ENCODE measurements at places on chromosomes 12 and 14.

DNA sequence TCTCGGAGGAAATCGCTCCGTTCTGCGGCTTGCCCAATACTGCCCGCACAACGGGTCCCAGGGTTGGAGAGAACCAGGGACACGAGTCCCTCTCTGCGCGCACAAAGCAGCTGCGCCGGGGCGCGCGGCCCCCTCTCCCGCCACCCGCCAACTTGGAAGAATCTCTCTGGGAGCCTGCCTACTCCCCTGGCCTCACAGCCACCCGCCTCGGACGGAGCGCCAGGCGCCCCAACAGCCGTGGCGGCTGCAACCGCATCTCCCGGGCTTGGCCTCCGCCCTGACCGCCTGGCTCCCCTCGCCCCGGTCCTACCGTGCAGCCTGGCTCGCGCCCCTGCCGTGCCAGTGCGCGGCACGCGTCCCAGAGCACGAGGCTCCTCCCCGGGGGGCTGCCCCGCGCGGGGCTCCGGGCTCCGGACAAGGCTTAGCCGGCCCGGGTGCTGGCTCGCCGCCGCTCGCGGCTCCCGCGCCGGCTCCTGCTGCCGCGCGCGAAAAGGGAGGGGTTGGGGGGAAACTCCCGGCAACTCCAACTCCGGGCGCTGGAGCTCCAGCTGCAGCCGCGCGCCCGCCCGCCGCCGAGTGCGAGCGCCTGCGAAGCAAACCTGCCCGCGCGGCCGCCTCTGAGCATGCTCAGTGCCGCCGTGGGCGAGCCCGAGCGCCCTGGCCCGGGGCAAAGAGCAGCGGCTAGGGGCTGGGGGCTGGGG, at the start of gene STXBP6:
STXBP6 (minus strand) TSS at position 580 of the 701 bp plus-strand sequence. CDS start 75,329 bp downstream, outside the sequence.
- peak; percentile 32 for DNase-seq

- DNase-seq: no peak
Observed at GRCh38 chr12:106068296-106068695, 70.5 kb downstream of the NUAK1 start.

DNA sequence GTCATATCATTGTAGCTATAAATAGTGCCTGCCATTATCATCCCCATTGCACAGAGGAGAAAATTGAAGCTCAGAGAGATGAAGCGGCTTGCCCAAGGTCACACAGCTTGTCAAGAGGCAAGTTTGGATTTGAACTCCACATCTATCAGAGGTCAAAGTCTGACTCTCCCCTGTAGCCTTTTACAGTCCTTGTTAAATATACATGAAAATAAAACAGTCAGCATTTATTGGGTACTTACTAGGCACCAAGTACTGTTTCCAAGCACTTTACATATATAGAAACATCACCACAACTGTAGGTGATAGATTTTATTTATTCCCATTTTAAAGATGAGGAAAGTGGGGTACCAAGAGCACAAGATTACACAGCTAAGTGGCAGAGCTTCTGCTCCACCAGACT, 67.2 kb downstream of the WSCD2 start:
- no peak for DNase-seq

GRCh38 chr12:47391566-47391965, 311.8 kb upstream of the AMIGO2 start:
- no peak for DNase-seq

- no peak for DNase-seq
Observed at GRCh38 chr12:400828-401227, 616 bp upstream of the CCDC77 start.

- no peak for DNase-seq
Observed at GRCh38 chr12:11943919-11944700, 126.6 kb upstream of the BCL2L14 start.

GRCh38 chr14:23670481-23670880, 34.3 kb downstream of the DHRS2 start:
- no peak for DNase-seq

- DNase-seq: no peak
Observed at GRCh38 chr12:132422040-132422380, 67.9 kb upstream of the FBRSL1 start.

DNA sequence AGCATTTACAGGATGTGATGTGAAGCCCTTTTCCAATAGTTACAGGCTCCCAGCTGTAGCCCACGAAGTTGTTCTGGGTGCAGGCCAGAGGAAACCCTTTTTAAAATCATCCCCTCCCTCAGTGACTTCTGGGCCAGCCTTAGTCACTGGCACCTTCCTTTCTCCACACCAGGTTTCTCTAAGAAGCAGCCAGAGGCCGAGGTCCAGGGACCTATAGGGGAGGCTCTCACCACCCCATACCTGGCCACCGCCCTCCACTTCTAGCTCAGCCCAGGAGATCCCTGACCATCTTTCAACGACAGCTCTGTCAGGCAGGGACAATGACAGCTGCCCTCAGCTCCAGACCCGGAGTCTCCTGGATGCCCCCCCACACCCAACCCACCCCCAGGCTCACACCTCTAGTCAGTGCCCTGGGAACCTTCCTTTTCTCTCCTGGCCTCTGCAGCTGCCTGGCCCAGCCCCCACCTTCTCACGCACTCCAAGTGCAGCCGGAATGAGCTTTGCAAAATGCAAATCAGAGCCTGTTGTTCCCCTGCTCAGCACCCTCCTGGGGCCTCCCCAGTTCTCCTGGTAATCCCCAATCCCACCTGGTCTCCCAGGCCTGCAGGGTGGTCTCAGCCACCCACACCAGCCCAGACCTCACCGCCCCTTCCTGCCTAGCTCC, 46.7 kb downstream of the TESC start:
- DNase-seq: no peak

DNA sequence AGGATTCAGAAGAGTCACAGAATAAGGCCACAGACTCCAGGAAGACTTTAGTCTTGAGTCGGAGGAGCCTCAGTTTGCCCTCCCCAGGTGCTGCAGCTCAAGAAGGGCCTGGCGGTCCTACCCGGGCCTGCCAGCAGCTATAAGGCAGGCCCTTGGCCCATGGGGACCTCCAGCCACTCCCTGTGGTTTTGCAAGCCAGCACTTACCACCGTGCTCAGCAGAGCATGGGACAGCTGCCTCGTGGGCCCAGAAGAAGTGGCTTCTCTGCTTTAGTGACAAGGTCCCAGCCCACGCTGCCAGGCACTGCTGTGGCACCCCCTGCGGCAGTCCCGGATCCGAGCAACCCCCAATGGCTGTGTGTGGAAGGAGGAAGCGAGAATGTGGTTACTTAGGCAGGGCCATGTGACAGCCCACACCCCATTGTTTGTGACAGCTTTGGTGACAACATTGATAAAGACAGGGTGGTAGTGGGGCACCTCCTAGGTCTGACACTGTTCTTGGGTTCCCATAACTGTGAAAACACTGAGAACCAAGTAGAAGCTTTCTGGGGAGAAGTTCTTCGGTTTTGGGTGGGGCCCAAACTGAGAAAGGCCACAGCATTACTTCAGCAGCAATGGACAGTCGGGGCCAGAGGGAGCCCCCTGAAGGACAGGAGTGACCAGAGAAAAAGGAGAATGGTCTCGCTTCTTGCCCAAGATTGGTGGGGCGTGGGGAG, at the start of gene SELPLG:
SELPLG (minus strand) TSS at position 361 of the 715 bp plus-strand sequence. CDS start 9,587 bp downstream, outside the sequence.
- no peak for DNase-seq

- DNase-seq: peak; percentile 17
Observed at GRCh38 chr12:92493816-92494215, 209.0 kb upstream of the PLEKHG7 start.

GRCh38 chr12:101620762-101621133, 26.0 kb downstream of the MYBPC1 start:
- no peak for DNase-seq

GRCh38 chr12:76085520-76085868, 1.0 kb upstream of the NAP1L1 start:
- DNase-seq: no peak

GRCh38 chr12:89140602-89141238, 211.6 kb downstream of the DUSP6 start:
- DNase-seq: no peak

DNA sequence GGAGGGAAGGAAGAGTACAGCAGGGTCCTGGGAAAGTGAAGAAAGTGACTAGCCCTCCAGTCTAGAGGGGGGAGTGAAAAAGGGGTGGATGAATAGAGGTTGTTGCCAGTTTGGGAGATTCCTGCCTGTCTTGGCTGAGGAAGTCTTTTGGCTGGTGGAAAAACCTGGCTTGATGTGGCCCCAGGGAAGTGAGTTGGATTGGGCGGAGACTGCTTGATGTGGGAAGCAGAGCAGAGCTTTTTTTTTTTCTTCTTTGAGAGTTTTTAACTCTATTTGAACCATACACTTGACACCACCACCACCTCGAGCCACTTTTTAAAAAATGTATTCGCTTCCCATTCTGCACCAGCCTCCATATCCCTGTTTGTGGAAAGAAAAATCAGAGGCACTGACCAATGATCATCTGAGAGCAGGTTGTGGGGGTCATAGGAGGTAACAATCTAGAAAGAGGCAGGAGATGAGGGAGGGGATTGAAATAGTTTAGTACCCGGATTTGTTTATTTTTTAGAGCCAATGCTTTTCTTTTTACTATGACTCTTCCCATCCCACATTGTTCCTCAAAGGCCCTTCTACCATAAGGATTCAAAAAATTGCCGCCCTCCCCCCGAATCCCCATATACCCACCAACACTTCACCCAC, 690 bp upstream of the DTX3 start:
- DNase-seq: peak; percentile 34

DNA sequence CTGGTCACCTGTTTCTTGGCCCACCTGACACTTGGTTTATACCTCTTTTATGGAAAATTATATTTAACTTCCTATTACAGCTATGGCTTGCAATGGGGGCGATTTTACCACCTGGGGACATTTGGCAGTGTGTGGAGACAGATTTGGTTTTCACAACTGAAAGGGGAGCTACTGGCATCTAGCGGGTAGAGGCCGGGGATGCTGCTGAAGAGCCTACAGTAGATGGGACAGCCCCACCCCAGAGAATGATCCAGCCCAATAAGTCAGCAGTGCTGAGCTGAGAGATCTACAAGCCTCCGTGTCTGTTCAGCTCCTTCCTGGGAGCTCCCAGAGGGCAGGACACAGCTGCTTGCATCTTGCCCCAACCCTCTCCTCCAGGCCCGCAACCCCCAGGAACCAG, 302.8 kb downstream of the CACNA1C start:
- no peak for DNase-seq

DNA sequence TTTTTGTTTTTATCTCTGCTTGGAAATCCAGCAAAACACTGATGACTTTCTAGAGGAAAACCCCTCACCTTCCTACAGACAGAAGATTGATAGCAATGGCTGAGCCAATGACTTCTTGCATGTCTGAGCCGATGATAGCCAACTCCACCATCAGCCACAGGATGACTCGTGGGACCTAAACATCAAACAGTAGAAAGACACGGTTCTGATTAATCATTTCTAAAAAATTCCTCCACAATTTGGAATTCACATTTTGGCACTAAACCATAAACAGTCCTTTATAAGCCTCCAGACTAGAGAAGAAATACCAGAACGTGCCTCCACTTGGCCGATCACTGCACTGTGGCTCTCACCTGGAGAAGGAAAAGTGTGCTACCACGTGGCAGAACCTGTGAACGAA, 25.9 kb downstream of the SLC11A2 start:
- DNase-seq: peak; percentile 66

- DNase-seq: no peak
Observed at GRCh38 chr14:21037156-21037555, 2.5 kb upstream of the RNASE13 start.

- no peak for DNase-seq
Observed at GRCh38 chr14:100536121-100536510, 51.1 kb downstream of the BEGAIN start.

- DNase-seq: no peak
Observed at GRCh38 chr12:93115646-93116045, 186.6 kb upstream of the EEA1 start.

DNA sequence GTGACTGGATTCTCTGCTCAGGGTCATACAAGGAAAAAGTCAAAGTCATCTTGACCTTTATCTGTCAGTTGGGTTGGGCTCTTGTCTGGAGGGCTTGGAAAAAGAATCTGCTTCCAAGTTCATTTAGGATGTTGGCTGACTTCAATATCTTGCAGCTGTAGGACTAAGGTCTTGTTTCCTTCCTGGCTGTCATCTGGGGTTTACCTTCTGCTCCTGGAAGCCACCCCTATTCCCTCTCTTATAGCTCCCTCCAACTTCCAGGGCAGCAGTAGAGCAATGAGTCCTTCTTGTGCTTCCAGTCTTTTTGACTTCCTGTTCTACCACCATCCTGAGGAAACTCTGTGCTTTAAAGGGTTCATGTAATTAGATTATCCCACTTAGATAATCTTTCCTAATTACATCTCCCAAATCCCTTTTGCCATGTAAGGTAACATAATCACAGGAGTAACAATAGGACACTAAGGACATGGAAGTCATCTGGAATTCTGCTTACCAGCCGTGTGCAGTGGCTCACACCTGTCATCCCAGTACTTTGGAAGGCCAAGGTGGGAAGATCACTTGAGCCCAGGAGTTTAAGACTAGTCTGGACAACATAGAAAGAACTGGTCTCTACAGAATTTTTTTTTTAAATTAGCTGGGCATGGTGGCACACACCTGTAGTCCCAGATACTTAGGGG, 170.7 kb upstream of the KITLG start:
- DNase-seq: no peak

GRCh38 chr14:83779266-83779665, 1750.7 kb upstream of the FLRT2 start:
- peak; percentile 89 for DNase-seq

DNA sequence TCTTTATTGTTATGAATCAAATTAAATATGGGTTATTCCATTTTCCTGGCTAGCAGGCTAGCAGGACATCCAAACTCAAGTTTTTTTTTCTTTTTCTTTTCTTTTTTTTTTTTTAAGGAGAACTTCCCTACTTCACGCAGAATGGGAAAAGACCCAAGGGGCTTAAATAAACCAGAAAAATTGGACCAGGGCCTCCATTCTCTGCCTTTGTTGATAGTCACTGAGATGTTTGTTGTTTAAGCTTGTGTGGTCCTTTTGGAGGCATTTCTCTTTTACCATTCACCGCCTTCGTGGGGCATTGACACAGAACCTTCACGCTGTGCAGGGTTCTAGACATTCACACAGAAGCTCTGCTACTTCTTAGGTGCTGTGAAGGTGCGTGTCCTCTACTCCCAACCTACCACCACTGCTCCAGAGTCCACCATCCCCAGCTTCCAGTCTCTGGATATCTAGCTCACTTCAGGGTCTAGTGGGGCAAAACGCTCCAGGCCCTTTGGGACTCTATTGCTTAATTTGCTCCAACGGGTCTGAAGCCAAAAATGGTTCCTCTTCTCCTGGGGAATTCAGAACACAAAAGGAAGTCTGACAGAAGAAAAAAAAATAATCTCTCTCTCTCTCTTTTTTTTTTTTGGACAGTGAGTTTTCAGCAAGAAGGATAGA, 301.3 kb downstream of the AEBP2 start:
- DNase-seq: no peak

- no peak for DNase-seq
Observed at GRCh38 chr14:61435563-61436337, 114.4 kb downstream of the PRKCH start.

Data from HT1080 (cell line).